LNCaP clone FGC (cell line): ENCODE measurements at places on chromosomes 2 and 18.

- DNase-seq = no peak
These were observed 70.1 kb downstream of the EDAR start for GRCh38 chr2:108918941-108919341.

GRCh38 chr2:23448906-23449305 lies 63.9 kb downstream of the KLHL29 start:
- DNase-seq = no peak

DNA sequence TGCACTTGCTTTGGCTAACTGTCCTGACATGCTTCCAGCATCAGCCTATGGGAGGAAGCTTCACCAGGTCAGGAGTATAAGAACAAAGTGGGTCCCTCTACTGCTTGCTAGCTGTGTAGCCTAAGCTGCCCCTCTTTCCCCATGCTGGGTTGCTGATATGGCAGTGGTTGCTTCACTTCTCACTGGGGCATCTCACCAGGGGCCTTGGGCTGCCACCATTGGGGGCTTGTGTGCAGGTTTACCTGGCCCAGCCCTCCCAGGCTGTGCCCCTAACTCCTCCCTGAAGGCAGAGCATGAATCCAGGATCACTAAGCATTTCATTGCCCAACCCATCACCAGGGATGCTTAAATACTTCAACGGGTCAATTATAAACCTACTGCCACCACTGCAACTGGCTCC lies 817.1 kb upstream of the TMEFF2 start:
- no peak for DNase-seq

DNA sequence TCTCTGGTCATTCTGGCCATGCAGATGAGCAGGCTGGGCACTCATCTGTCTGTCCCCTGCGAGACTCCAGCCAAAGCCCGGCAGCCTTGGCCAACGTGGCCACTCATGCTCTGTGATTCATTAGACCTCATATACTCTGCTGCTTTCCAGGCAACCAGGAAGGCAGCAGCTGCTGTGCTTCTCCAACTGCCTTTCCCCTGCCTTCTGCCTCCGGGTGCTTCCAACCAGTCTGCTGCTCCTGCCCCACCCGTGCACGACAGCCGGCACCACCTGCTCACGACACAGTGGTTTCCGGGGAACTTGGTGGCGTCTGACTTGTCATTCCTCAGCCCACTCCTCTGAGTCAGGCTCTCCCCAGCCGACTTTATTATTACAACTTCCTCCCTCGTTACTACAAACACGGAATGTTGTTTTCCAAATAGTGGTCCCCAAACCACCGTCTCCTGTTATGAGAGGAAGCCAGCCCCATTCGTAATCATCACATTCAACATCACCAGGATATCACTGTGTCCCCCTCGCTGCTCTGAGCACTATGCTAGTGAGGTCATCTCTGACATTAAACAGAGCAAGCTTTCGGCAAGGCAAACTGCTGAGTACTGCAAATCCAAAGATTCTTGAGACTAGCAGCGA lies 392.4 kb downstream of the ALK start:
- no peak for DNase-seq

DNA sequence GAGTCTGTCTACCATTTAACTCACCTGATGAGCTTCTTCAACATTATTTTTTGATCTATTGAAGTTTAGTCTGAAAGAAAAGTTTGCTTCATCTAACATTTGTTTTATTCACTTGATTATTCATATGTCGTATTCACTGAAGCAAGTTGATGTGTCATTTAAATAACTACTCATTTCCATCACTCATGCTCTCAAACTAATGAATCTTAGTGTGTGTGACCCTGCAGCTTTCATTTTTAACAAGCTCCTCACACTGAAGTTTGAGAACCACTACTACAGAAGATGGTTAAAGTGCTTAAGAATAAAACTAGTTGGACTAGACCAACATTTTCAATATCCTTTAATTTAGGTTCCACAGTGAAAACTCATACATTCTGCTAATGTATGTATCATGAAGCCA lies 1.8 kb upstream of the ABI2 start:
- DNase-seq = no peak

GRCh38 chr2:19059076-19059475 lies 299.3 kb downstream of the OSR1 start:
- no peak for DNase-seq

- DNase-seq = no peak
These were observed 1577.7 kb upstream of the ACVR2A start for GRCh38 chr2:146267093-146267492.

GRCh38 chr2:200590090-200590489 lies 4.3 kb downstream of the AOX1 start:
- no peak for DNase-seq

DNA sequence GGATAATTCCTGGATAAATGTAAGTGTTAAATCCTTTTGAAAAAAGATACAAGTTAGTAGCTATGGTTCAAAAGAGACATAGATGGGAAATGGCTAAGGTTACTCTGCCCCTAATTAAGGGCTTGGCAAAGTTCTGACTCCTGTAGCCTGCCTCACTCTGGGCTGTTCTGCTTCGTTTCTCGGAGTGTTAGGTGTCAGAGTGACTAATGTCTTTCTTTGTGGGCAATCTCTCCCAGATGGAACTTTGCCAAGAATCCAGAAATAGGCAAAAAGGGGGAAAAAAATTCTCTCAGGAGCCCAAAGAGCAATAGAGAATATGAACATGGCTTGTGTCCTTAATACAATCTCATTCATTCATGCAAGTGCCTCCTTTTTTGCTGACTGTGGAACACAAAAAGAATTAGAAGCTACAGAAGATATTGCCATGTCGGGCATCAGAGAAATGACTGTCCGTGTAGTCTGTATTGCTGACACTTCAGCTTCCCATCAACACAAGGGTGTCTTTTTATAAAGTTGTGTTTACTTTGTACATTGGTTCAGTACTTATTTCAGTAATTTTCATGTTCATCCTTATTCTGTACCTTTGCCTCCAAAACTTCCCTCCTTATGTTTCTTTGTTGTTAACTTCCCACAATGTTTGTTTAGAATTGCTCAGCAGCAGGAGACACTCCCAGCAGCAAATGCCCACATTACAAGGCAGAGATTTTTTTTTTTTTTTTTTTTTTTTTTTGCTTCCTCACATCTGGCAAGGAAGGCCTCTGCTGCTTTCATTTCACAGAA lies 134.0 kb downstream of the FTCDNL1 start:
- DNase-seq = no peak

GRCh38 chr2:86525421-86526340 lies 37.6 kb downstream of the CHMP3 start:
- no peak for DNase-seq

DNA sequence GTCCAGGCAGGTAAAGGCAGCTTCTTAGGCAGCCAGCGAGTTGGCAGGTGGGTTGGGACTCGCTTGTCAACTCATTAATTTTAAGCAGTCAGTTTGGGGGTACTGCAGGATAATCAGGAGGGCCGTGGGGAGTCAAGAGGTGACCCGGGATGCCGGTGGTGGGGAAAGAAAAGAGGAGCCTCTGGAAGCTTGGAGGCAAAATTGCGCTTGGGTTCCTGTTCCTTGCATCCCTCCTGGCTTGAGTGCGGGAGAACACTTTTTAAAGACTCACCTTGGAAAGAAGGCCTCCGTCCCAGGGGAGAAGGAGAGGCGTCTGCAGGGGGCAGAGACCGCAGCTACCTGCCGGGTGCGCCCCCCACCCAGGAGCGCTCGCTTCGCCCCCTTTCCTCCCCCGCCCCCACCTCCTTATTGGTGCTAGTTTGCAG lies at the start of gene KCNJ3:
KCNJ3 (plus strand) TSS at position 400 of the 425 bp plus-strand sequence. CDS start 81 bp downstream, outside the sequence.
- no peak for DNase-seq

DNA sequence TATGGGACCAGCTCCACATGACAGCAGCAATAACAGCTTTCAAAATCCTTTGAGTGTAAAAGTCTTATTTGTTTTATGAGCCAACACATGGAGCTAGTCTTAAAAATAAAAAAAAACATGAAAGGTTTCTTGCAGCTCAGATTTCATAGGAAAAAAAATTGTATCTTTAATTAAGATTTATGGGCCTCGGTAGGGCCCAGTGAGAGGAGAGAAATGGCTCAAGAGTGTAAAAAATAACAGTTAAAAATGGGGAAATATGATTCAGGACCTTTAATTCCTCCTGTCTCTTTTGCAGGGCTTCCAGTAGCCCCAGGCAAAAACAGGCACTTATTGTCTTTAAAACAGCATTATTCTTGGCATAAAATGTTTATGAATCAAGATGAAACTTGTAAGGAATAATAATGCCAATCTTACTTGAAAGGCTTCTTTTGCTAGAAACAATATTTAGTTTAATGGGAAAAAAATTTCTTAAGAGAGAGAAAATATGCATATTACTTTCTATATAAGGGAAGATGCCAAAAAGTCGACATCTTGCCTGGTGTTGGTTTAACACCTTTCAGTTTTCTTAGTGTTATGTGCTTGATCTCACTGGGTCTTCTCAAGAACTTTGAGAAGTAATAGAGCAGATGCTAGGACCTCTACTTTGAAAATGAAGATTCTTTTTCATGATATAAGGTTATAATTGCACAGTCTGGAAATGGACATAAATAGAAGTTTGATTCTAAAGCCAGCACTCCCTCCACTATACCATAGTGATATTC lies 71.3 kb upstream of the SETBP1 start:
- no peak for DNase-seq

DNA sequence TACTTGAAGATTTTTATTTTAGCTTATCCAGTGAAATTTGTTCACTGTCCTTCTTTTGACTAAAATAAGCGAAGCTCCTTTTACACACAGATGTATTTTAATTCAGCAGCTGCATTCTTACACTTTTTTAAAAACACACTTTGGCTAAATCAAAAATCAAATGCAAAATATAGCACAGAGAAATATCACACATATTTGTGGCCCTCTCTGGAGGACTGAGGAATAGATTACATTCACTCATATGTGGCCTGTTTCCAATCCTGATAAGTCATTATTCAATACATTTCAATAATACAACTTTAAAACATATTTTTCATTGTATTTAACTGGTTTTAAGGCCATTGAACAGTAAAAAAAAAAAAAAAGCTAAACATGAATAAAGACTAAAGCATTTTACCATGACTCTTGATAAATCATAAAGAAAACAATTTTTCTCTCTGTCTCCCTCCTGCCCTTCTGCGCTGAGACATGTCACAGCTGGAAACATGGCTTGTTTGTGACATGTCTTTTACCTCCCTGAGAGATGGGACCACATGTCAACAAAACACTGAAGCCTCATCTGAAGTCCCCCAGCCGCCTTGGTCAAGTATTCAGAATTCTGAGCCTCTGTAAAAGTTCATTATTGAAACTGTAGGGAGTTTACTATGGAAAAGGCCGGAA lies 221.0 kb downstream of the ZNF407 start:
- DNase-seq = no peak

DNA sequence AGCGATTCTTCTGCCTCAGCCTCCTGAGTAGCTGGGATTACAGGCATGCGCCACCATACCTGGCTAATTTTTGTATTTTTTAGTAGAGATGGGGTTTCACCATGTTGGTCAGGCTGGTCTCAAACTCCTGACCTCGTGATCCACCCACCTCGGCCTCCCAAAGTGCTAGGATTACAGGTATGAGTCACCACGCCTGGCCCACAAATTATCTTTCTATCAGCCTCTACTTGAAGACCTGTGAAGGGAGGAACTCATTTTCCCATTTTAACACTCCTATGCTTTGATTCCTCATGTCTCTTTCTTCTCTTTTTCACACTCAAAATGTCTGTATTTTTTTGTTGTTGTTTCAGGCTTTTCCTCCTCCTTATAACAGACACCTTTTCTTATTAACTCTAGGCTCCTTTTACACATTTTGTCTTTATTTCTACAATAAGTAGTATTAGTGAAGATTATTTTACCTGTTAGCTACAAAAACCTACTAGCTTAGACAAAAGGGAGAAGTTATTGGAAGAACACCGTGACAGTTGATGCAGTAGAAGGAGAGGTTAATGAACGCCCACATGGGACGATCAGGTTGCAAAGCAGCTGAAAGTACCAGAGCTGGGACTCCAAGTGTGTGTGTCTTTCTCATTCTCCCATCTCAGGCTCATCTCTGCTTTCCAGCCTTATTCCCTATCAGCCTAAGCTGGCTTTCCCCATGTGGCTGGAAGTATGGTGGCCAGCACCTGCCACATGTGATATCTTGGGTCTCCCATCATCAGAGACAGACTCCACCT lies 97.6 kb upstream of the AGAP1 start:
- DNase-seq = no peak

DNA sequence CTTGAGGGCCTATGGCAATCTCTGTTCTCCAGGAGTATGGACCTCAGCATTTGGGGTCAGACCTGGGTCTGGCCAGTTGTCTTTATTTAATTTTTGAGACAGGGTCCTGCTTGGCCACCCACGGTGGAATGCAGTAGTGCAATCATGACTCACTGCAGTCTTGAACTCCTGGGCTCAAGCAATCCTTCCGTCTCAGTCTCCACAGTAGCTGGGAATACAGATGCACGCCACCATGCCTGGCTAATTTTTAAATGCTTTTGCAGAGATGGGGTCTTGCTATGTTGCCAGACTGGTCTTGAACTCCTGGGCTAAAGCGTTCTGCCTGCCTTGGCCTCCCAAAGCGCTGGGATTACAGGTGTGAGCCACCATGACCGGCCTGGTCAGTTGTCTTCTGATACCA lies 46.4 kb upstream of the INHBB start:
- no peak for DNase-seq

DNA sequence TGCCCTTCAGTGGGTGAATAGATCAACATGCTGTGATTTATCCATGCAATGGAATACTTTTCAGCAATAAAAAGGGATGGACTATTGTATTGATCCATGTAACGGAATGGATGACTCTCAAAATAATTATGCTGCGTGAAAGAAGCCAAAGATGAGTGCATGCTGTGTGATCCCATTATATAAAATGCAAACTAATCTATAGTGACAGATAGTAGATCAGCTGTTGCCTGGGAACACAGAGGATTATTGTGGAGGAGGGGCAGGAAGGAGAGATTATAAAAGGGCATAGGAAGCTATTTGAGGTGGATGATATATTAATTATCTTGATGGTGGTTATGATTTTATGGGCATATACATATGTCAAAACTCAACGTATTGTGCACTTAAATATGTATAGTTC lies 55.5 kb upstream of the ADAM23 start:
- no peak for DNase-seq

DNA sequence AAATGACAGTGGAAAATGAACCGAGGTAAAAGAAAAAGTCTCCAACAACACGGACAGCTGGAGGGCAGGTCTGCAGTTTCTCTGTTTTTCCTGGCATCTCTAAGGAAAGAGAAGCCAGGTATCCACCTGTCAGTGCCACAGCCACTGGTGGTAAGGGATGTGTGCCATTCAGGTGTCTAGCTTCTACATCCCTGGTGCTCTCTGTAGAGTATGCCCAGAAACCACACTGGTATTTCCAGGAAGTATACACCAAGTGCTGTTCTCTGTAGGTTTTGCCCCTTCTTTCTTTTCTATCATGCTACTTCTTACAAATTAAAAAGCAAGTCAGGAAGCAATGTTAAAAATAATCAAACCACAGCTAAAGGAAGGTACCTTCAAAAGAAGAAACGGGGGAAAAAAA lies 7.6 kb upstream of the AGFG1 start:
- no peak for DNase-seq

GRCh38 chr2:153004627-153005026 lies 286.2 kb downstream of the ARL6IP6 start:
- no peak for DNase-seq

GRCh38 chr2:58976375-58977071 lies 735.4 kb upstream of the FANCL start:
- DNase-seq = no peak

- no peak for DNase-seq
These were observed 174.0 kb upstream of the NT5C1B start for GRCh38 chr2:18763338-18763737.
